ENCODE measurements at places on chromosomes 3 and 15. TPM values are rescaled to one million over a fixed set of nuclear protein-coding genes. Genes with fewer than 3 reads are reported as not detected.
A peak's percentile ranks its signal among the peaks of the same experiment; 100 is the strongest.

DNA sequence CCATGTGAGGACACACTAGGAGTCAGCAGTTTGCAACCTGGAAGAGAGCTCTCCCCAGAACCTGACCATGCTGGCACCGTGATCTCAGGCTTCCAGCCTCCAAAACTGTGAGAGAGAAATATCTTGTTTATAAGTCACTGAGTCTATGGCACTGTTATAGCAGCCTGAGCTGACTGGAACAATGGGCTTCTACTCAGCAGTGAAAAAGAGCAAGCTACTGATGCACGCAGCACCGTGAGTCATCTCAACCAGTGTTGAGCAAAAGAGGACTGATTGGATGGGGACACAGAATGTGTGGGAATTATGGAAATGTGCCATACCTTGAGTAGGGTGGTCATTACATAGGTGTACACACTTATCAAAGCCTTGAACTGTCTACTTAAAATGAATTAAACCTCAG lies 230.4 kb downstream of the PLCL2 start:
- H3K27me3 ChIP-seq, result no peaks in the 10 kb centered on the region
- H3K4me1 ChIP-seq, result no peaks in the 10 kb centered on the region
- H3K36me3 ChIP-seq, result no peaks in the 10 kb centered on the region
- H3K27ac ChIP-seq, result no peak overlapping the region
- DNase-seq, result no peak

DNA sequence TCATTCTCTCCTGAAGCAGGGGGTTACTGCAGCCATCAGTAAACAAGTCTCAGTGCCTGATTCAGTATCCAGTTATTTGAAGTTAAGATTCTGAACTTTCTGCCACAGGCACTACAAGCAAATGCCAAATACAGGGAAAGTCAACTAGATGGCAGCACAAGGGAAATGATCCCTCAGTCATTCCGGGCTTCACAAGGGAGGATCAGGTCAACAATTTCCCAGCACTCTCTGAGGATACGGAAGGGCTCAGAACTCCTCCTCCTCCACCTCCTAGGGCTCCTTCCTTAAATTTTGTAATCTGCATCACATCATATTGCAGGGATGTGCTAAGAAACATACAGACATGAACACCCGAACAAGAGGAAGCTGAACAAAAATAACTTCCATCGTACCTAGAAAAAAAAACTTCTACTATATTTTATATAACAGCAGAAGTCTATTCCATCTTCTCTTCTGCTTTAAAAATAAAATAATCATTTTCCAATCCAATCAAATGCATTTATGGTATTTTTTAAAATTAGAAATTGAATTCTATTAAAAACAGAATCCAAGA lies 187.1 kb downstream of the FMN1 start:
- no peak overlapping the region for H3K4me3 ChIP-seq
- H3K27me3 ChIP-seq, result no peaks in the 10 kb centered on the region
- no peak for DNase-seq
- no peaks in the 10 kb centered on the region for H3K36me3 ChIP-seq
- H3K27ac ChIP-seq, result no peak overlapping the region
- H3K4me1 ChIP-seq, result no peaks in the 10 kb centered on the region

- H3K4me3 ChIP-seq, result no peak overlapping the region
- DNase-seq, result peak; percentile 25
- no peaks in the 10 kb centered on the region for H3K36me3 ChIP-seq
- H3K27ac ChIP-seq, result no peak overlapping the region
Measured at GRCh38 chr3:184491867-184492615, 69.5 kb upstream of the EPHB3 start.

- peaks cover 3% of the 10 kb centered on the region for H3K4me1 ChIP-seq
- DNase-seq, result peak; percentile 62
- H3K36me3 ChIP-seq, result no peaks in the 10 kb centered on the region
- no peaks in the 10 kb centered on the region for H3K27me3 ChIP-seq
- H3K4me3 ChIP-seq, result no peak overlapping the region
Measured at GRCh38 chr3:53842436-53843194, 3.6 kb downstream of the CHDH start.

DNA sequence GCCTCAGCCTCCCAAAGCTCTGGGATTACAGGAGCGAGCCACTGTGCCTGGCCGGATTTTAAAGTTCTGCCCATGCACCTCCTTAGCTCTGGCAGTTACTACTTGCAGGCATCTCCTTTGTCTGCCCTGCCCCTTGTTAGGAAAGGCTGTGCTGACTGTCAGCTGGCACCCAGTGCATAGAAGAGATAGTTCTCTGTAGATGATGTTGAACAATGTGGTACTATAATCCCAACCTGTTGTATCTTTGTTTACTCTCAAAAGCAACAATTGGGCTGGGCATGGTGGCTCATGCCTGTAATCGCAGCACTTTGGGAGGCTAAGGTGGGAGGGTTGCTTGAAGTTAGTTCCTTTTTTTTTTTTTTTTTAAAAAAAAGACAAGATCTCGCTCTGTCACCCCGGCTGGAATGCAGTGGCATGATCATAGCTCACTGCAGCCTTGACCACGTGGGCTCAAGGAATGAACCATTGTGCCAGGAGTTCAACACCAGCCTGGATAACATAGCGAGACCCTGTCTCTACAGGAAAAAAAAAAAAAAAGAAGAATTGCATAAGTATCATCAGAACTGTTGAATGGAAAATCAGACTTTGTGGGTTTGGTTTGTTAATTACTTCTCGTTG lies 30.6 kb downstream of the FLNB start:
- no peak overlapping the region for H3K4me3 ChIP-seq
- H3K27ac ChIP-seq, result peak overlapping the region; percentile 35
- no peaks in the 10 kb centered on the region for H3K27me3 ChIP-seq

DNA sequence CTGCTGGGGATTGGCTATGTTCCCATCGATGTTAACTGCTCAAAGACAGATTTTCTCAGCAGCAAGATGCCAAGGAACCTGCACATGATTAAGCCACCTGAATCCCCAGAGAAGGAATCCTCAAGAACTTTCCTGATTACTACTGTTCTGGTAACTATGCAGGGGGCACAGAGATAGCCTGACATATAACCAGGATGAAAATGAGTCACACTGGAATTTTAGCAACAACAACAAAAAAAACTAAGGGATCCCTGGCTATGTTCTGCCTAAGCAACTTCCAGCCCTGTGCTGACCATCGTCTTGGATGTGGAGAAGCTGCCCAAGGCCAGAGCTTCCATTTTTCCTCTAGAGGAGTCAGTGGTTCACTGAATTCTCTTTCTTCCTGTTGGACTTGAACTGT lies 13.8 kb downstream of the RIOX2 start:
- no peak overlapping the region for H3K27ac ChIP-seq
- DNase-seq, result no peak
- no peaks in the 10 kb centered on the region for H3K4me1 ChIP-seq
- no peak overlapping the region for H3K4me3 ChIP-seq

DNA sequence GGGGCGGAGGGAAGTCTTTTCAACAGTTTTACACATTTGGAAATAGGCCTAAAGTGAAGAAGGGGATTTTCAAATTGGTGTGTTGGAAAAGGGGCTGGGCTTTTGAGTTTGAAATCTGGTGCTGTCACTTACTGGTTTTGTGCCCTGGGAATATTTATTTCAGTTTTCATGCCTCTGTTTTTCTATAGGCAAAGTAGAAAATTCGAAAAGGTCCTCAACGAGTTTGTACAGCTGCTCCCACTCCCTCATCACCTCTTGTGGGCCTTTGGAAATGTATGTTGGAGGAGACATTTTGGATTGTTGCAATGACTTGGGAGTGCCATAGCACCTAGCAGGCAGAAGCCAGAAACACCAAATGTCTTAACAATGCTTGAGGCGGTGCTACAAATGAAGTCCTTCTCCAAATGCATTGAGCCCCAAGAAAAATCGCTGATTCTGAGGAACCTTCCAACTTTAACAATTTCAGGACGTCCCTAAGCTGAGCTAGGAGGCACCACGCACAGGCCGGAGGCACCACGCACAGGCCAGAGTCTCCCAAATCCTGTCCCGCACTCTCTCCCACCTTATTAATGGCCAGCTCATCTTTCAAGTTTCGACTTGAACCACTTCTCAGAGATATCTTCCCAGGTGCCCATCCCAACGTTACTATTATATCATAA lies 639 bp upstream of the POLR2M start:
- H3K27ac ChIP-seq, result peak overlapping the region; percentile 96
- H3K36me3 ChIP-seq, result no peaks in the 10 kb centered on the region
- H3K4me3 ChIP-seq, result peak overlapping the region; percentile 98
- H3K27me3 ChIP-seq, result no peaks in the 10 kb centered on the region

DNA sequence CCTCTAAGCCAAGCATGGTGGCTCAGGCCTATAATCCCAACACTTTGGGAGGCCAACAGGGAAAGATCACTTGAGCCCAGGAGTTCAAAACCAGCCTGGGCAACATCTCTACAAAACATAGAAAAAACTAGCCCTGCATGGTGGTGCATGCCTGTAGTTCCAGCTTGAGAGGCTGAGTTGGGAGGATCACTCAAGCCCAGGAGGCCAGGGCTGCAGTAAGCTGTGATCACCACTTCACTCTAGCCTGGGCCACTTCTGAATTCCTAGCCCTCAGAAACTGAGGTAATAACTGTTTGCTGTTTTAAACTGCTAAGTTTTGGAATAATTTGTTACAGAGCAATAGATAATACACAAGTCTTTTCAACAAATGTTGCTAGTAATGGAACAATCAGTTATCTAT lies 16.4 kb downstream of the IP6K1 start:
- no peaks in the 10 kb centered on the region for H3K27me3 ChIP-seq
- no peak for DNase-seq
- H3K36me3 ChIP-seq, result no peaks in the 10 kb centered on the region
- no peaks in the 10 kb centered on the region for H3K4me1 ChIP-seq
- no peak overlapping the region for H3K27ac ChIP-seq
- no peak overlapping the region for H3K4me3 ChIP-seq

DNA sequence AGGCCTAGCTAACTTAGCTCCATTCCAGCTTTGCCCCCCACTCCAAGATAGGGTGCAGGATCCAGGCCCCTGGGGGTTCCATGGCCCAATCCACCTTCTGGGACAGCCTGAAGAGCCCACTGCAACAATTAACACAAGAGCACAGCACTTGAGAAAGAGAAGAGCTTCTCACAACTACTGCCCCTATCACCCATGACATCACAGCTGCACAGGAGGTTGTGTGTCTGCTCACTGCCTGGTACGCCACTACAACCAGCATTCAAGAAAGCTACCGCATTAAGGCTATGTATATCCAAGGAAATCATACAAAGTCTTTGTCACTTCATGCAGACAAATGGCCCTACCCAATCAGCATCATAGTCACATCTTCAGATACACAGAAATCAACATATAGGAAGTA lies 62.0 kb downstream of the MYO5A start:
- H3K4me1 ChIP-seq, result no peaks in the 10 kb centered on the region
- no peak for DNase-seq
- H3K36me3 ChIP-seq, result no peaks in the 10 kb centered on the region
- H3K4me3 ChIP-seq, result no peak overlapping the region
- no peak overlapping the region for H3K27ac ChIP-seq

DNA sequence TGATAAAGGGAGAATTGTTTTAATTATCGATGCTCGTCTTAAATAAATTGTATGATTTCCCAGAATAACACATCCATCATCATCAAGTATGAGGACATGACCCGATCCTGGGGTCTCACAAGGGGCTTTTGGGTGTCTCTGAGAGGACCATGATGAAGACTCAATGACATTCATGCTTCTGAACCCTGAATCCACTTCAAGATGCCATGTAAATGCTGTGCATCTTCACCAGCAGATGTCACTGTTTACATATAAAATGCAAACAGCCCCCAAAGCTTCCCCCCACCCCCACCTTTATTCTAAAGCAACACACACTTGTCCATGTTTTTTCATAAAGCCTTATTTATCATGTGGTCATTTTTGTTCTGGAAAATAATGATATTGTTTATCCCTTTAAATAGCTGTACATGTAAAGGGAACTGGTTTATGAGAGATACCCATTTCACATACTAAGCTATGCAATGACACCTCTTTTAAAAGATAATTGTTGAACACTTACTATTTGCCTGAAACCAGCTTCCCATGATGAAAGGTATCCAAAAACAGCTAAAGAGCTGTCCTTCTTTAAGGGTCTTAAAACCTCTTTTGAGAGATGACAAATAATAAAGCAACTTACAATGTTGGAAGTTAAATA lies 69.7 kb upstream of the UBE3A start:
- H3K27me3 ChIP-seq, result no peaks in the 10 kb centered on the region
- no peak for DNase-seq
- no peak overlapping the region for H3K27ac ChIP-seq
- H3K36me3 ChIP-seq, result no peaks in the 10 kb centered on the region

DNA sequence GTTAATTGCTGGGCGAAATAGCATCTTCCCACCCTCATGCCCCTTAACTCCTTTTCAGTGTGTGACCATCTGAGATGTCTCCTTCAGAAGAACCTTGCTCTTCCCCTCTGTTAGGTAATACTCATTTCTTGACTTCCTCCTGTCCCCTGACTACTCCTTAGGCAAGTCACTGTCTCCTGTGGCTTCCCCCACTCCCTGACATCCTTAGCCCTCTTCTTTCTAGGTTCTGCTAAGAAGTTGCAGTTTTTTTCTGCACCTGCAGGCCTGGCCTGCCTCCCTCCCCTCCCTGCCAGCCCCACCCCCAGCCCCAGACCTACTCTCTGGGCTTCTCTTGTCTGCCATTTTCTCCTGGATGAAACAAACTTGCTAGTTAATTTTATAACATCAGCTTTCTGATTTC lies 15.2 kb upstream of the EID1 start:
- H3K4me1 ChIP-seq, result peaks cover 7% of the 10 kb centered on the region
- no peak for DNase-seq
- no peaks in the 10 kb centered on the region for H3K27me3 ChIP-seq
- no peaks in the 10 kb centered on the region for H3K36me3 ChIP-seq

- no peaks in the 10 kb centered on the region for H3K27me3 ChIP-seq
- H3K36me3 ChIP-seq, result no peaks in the 10 kb centered on the region
- no peaks in the 10 kb centered on the region for H3K4me1 ChIP-seq
- H3K27ac ChIP-seq, result no peak overlapping the region
Measured at GRCh38 chr3:10551139-10551538, 45.8 kb upstream of the ATP2B2 start.

DNA sequence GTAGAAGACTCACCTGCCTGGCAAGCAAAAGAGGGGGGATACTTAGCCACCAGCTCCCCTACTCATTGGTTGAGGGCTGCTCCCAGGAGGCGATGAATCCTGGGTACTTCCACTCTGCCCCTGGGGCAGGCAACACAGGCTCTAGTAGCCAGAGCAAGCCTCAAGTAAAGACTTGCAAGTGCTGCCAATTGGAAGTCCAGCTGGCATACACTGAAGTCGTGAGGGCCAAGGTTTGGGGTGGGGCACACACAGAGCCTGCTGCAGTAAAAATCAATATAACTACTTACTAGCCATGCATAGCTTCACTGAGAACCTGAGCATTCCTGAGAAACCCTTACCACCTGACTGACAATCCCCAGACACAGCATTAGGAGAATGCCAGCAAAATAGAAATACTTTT lies 123.0 kb upstream of the EIF1B start:
- no peak for DNase-seq
- no peak overlapping the region for H3K27ac ChIP-seq
- no peaks in the 10 kb centered on the region for H3K27me3 ChIP-seq
- H3K36me3 ChIP-seq, result no peaks in the 10 kb centered on the region
- H3K4me3 ChIP-seq, result no peak overlapping the region
- H3K4me1 ChIP-seq, result no peaks in the 10 kb centered on the region

Gene LRRC49
- 48.7 TPM for total RNA-seq

Gene INSYN1
- 0.77 TPM for total RNA-seq

Gene OR4F6
- not detected for total RNA-seq

Gene SH3GL3
- 1.2 TPM for total RNA-seq

Gene ECE2
- not detected for total RNA-seq
